ENCODE measurements at places on chromosomes 4 and X.

DNA sequence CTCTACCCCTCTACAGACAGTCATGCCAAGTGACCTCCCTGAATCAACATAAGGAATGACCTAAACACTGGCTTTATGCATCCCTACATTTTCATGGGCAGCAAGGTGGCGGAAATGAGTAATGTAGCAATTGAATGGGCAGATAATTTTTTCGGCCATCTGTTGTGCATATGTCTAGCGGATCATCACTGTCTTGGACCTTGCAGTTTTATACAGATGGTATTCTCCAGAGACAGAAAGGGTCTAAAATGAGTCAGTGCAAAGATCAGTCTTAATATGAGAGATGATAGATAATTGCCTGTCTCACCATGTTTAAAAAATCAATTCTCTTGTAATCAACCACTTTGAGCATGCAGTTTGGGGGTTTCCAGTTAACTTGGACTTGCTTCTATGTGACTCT lies 177.3 kb upstream of the DKK2 start:
- no peak for DNase-seq

GRCh38 chrX:68571610-68572311 lies 72.9 kb downstream of the YIPF6 start:
- no peak for DNase-seq

- no peak for DNase-seq
These were observed 40.1 kb downstream of the TET2 start for GRCh38 chr4:105186701-105187161.

DNA sequence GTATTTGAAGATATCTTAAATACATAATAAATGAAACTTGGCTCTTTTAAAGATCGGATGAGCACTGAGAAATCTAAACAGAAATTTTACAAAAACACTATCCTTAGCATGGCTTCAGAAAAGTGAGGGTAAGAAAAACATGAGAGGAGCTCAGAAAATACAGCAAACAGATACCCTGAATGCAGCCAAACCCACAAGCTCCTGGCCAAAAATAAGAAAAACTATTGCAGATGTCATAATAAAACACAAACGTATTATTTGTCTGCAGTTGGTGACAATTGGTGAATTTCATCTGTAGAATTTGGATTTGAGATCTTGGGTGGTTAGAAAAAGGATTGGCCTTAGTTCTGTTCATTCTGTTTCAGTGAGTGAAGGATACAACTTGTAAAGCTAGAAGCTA lies 603.9 kb downstream of the INPP4B start:
- no peak for DNase-seq
